ENCODE measurements at places on chromosomes 13 and 19. TPM values are rescaled to one million over a fixed set of nuclear protein-coding genes. Genes with fewer than 3 reads are reported as not detected.

GRCh38 chr13:74562381-74562780 lies 428.2 kb upstream of the KLF12 start:
- H3K4me3 ChIP-seq, result no peak overlapping the region
- no peak for DNase-seq
- H3K36me3 ChIP-seq, result no peaks in the 10 kb centered on the region
- no peak overlapping the region for H3K27ac ChIP-seq
- no peaks in the 10 kb centered on the region for H3K4me1 ChIP-seq
- H3K27me3 ChIP-seq, result no peaks in the 10 kb centered on the region

ZNF30 gene
- 4.4 TPM for total RNA-seq

TMEM145 gene
- total RNA-seq, result 1.1 TPM

DNA sequence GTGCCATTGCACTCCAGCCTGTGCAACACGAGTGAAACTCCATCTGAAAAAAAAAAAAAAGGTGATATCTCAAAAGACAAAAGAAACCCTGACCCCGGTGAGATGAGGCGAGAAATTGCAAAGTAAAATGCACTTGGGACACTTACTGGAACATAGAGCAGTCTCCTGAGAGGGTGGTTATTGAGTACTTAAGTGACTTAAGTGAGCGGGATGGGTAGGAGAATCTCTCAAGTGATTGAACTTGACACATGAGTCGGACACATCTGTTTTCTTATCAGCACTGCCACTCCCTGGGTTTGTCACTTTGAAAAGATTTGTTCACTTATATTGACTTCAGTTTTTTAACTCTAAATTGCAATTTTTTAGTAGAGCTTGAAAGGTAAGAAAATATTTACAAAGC lies 2.8 kb downstream of the ZNF429 start:
- H3K27ac ChIP-seq, result no peak overlapping the region
- H3K27me3 ChIP-seq, result no peaks in the 10 kb centered on the region
- H3K36me3 ChIP-seq, result peaks cover 63% of the 10 kb centered on the region
- no peak for DNase-seq
